ENCODE measurements at places on chromosomes 4 and X.

DNA sequence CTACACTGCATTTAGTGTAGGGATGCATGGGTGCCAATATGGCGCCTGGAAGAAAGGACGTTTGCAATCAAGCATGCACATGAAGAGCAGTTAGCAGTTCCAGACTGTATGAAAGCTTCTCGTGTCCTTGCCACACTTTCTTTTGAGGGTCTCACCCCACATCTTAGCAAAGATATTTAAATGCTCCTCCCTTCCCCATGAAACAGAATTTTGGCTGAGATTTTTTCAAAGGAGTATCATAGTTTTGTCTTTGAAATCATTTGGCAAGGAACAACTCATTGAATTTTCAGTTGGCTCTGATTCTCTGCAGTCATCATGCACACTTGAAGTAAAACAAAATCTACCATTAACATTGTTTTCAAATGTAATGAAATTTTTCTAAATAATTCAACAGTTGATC lies 39.6 kb upstream of the STIM2 start:
- no peak for DNase-seq

DNA sequence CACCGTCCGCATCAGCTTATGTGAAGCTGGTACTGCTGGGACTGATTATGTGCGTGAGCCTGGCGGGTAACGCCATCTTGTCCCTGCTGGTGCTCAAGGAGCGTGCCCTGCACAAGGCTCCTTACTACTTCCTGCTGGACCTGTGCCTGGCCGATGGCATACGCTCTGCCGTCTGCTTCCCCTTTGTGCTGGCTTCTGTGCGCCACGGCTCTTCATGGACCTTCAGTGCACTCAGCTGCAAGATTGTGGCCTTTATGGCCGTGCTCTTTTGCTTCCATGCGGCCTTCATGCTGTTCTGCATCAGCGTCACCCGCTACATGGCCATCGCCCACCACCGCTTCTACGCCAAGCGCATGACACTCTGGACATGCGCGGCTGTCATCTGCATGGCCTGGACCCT lies 5.5 kb upstream of the TSPYL2 start:
- DNase-seq = no peak

- DNase-seq = no peak
Observed at GRCh38 chrX:129718676-129719075, 20.1 kb upstream of the XPNPEP2 start.

DNA sequence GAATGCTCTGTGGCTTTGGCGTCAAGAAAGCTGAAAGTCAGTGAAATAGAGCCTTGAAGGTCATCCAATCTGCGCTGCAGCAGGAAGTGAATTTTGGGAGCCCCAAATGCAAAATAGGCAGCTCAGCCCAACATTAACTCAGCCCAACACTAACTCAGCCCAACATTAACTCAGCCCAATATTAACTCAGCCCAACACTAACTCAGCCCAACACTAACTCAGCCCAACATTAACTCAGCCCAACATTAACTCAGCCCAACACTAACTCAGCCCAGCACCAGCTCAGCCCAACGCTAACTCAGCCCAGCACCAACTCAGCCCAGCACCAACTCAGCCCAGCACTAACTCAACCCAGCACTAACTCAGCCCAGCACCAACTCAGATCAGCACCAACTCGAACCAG lies 71.5 kb downstream of the SORBS2 start:
- DNase-seq = no peak

DNA sequence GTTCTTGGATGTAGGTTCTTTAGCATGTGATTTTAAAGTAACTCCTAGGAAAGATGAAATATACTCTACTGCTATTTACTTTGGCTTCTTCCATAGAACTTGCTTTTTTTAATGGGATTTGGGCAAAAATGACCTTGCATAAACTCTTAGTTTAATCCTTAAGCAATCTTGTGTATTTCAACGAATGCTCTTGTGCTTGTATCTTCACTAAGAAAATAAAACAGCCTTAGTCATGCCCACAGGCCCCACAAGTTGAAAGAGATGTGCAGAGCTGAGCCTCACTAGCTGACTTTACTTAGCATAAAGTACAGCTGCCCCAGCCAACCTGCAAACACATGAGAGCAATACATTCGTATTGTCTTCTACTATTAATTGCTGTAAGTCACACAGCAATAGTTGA lies 1609.2 kb downstream of the STIM2 start:
- DNase-seq = no peak

DNA sequence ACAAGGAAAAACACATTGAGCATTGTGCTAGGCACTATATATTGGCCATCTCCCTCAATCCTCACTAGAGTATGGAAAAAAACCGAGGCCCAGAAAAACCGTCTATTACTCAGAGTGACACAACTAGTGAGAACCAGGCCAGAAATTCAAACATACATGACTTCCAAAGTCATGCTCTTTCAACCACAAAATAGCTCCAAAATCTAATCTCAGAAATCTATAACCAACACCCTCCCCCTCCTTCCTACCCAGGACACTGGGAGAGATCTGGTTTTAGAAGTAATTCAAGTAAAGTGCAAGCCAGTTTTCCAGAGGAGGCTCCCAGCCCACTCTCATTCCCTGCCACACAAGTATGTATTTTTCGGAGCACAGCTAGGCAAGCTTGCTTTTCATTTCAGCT lies 7.6 kb downstream of the HS3ST1 start:
- no peak for DNase-seq

DNA sequence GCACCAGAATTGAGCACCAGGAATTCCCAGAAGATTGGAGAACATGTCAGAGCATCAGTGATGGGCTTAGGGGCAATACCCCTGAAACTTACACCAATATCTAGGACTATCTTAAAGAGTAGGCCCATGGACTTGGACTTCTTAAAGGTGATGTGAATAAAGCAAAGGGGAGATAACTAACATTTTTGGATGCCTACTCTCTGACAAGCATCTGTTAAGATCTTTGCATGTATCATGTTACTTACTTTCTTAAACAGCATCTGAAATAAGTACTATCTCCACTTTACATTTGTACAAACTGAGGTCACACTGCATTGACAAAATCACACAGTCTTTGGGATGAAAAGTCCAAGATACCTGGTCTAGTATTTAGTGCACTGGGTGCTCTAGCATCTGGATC lies 258.6 kb upstream of the ARSJ start:
- DNase-seq = no peak

GRCh38 chr4:70239884-70240591 lies 2.4 kb upstream of the CSN3 start:
- DNase-seq = peak; percentile 58

DNA sequence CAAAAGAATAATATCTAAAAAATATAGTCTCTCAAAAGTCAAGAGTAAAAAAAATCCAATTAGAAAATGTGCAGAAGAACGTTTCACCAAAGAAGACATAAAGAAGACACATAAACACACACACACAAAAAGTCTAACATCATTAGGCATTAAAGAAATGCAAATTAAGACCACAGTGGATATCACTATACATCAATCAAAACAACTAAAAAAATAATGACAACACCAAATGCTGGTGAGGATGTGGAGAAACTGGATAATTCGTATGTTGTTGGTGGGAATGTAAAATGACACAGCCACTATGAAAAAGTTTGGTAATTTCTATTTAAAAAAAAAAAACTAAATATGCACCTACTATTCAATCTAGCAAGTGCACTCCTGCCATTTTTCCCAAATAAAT lies 66.4 kb downstream of the LRBA start:
- no peak for DNase-seq

- peak; percentile 35 for DNase-seq
Observed at GRCh38 chr4:41360214-41360920, 103.6 kb downstream of the UCHL1 start.

DNA sequence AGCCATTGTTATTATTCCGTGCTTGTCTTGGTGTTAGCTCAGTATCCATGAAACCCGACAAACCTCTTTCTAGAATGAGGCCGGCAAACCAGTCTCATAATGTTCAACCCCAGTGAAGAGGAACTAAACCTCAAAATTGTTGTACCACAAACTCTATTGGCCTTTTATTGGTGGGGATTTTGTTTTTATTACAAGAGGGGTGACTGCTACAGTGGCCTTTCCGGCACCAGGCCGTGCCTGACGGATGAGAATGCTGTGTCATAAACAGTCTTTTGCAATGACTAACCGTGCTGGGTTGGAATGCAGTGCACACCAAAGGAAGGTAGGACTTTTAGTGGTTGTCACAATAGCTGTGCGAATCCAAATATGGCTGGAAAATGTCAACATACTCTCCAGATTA lies 60.8 kb downstream of the SHROOM2 start:
- peak; percentile 77 for DNase-seq

DNA sequence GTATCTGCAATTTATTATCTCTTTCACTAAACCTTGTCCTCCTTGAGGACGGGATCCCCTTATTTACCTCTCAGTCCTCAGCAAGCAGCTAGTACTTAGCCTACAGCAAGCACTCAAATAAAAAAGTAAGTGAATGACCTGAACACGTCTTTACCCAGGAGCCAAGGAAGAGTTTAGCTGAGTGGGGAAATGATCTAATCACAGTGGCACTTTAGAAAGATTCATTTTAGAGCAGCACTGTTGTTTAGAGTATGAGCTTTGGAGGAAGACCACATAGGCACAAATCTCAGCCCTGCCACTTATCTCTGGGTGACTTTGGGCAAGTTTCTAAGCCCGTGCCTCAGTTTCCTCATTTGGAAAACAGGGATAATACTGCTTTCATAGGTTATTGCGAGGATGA lies 2.7 kb downstream of the FAM120C start:
- DNase-seq = peak; percentile 35

DNA sequence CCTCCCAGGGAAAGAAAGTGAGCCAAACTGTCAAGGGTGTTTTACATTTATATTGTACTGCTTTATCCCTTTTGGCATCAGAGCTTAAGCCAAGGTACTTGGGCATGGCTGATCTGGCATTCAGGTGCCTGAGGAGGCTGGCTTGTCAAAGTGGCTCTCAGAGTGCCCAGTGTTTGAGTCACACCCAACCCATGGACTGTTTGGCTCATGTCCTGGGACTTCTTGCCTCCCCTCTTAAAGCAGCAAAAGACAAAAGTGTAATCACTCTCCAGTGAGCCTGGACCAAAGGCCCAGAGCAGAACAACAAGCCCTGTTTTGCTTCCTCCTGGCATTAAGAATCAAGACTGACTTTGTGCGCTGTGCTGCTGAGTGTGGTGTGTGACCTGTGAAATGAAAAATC lies 311.7 kb upstream of the TAPT1 start:
- DNase-seq = no peak

DNA sequence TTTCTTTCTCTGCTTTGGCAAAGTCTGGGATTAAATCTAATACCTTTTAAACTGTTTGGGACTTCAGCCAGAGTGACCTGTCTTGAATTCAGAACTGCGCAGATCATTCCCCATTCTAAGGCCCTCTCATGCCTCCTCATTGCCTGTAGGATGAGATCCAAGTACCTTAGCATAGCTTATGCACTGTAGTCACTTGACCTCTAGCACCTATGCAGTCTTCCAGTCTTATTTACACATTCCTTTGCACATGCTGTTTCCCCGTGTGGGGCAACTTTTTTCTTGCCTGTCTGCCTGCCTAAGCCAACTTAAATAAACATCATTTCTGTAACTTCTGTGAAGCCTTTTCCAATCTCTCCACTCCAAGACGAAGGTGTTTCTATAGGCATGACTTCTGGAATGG lies 68.4 kb downstream of the AR start:
- DNase-seq = no peak

GRCh38 chr4:67713529-67714247 lies 12.7 kb upstream of the UBA6 start:
- peak; percentile 42 for DNase-seq

- no peak for DNase-seq
Observed at GRCh38 chr4:159293811-159294515, 191.1 kb downstream of the RAPGEF2 start.

DNA sequence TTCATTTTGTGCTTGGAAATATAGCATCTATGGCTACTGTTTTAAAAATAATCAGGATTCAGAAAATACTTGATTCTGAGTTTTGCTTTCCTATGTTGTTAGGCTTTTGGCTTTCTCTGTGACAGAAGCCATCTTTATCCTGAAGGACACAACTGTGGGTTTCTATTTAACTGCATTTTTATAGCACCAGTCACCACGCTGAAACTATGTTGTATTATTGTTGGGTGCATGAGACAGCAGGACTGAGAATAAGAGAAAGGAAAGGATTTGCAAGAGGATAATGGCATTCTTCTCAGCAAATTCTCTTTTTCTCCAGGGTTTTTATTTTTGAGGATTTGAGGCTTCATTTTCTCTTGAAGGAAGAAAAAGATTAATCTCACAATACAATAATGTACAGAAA lies 10.1 kb upstream of the NEUROG2 start:
- no peak for DNase-seq

DNA sequence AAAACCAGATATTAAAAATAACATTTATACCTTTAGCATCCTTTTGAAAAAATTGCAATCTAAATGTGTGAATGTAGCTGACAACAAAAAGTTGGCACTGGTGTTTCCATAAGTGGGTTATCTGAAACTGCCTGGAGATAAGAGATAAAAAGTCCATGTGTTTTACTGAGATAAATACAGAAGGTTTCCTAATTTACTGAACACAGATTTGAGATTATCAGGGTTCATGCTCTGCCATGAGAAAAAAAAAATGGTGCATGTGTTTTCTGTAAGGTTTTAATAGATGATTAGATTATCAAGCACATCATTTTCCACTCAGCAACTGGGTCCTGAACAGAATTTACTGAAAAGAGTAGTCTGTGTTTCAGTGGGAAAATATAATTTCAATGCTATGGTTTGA lies 326.2 kb upstream of the SLIT2 start:
- DNase-seq = no peak

DNA sequence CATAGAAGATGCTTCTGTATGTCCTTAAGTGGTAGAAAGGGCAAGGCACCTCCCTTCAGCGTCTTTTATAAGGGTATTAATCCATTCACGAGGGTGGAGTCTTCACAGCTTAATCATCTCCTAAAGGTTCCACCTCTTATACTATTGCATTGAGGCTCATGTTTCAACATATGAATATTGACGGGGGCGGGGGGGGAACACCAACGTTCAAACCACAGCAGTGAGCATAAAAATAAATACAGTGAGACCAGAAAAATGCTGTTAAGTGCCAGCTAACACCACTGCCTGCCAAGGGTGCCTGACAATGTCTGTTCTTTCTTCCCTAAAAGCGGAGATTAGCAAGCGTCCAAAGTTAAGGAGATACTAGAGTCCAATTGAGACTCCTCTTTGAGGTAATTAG lies 323.3 kb downstream of the STK32B start:
- no peak for DNase-seq

DNA sequence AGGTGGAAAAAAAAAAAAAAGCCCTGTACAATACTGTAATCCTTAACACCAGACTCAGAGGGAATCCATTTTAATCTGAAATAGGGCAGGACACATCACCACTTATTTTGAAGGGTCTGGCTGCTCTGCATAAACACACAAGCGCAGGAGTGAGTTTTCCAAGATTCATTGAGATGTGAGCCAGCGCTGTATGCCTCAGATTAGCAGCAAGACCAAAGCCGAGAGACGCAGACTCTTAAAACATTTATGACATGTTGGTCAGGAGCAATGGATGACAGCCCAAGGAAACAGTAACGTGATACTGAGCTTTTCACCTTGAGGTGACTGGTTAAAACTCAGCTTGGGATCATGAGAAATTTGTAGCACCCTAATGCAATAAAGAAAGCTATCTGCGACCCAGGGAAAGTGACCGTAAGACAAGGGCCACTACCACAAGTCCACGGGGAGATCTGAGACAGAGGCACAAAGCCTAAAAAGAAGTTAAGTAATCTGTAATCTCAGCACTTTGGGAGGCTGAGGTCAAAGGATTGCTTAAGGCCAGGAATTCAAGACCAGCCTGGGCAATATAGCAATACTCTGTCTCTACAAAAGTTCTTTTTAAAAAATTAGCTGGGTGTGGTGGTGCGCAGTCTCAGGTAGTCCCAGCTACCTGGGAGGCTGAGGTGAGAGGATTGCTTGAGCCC lies 210.6 kb downstream of the COL25A1 start:
- DNase-seq = no peak

- no peak for DNase-seq
Observed at GRCh38 chrX:9312922-9313867, 151.7 kb upstream of the TBL1X start.
